ENCODE measurements at places on chromosomes 12 and 14.

DNA sequence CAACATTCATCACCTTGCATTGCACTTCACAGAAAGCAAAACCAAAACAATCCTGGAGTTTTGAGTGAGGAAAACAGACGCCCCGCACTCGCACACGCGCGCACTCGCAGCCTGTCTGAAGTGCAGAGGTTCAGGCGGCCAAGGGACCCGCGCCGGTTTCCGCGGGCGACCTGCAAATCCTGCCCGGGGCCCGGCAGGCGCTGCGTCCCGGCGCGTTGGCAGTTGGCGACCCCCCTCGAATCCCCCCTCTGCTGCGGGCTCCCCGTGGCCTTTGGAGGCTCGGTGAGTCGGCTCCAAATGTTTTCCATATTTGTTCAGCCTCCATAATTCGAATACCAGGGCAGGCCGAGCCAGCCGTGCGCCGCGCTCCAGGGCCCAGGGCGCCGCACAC, at the start of gene SSPN:
Gene SSPN (plus strand): TSS at position 324 of the 391 bp plus-strand sequence. CDS start 100 bp downstream, outside the sequence.
- DNase-seq = no peak

DNA sequence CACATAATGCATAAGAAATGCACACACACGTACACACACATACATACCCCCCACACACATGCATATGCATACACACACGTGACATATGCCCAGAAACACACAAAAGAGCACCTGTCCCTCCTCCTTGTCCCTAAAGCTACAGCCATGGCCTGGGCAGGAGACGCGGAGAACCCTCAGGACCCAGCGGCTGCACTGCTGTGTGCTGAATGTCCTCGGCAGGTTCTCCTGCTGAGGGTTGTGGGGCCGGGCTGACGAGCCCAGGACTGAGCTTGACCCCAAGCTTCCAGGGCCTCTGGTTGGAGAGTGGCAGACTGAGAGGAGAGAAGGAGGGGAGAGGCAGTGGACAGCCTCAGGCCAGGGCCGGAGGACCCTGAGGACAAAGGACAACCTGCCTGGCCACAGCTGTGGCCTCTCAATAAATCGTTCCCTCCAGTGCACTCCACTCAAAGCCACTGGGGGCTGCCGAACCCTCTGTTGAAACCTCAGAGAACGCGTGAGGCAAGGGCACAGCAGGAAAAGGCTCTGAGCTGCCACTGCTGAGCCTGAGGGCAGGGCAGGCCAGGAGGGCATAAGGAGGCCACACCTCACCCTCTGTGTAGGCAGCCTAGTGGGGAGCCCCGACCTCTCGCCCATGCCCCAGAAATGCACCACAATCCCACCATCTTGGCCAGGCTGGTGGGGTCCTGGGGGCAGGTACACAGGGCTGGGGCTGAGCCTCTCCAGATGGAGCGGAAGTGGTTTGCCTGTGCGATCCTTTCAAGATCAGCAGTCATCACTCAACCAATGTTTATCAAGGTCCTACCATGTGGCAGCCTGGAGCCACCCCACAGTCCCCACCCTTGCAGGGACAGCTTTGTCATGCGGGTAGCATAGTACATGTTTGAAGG, 3.1 kb downstream of the CACNA2D4 start:
- DNase-seq = peak; percentile 39

GRCh38 chr12:105261010-105261409, 25.0 kb upstream of the APPL2 start:
- no peak for DNase-seq

DNA sequence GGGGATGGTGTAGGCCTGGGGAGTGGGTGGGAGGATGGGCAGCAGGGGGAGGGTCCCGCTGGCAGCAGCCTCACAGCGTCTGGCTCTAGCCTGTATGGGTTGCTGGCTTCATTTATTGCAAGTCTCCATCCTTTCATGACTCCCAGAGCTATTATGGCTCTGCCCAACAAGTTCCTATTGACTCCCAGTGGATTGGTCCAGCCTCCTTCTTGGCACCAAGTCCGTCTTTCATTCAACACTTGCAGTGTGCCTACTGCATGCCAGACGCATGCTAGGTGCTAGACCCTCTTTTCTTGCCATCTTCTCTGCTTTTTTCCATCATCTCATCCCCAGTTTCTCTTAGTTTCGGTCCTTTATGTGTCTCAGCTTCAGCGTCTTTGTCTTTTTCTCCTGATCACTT, 1.1 kb downstream of the PSMB11 start:
- no peak for DNase-seq

DNA sequence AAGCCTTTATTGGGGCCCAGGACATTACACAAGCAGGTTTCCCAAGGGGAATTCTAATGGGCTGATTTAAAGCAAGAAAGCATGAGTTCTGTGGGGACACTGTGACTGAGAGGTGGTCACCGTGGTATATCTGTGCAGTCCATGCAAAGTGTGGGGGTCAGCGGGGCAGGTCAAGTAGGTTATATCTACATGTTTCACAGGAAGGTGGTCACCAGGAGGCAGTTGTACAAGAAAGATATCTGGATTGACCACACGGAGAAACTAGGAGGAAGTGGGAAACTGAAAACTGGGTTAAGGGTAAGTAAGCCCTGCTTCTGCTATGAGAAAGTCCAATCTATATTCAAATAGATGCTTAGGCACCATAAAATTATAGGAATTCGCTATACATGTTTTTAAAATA, 77.8 kb upstream of the CNOT2 start:
- no peak for DNase-seq

DNA sequence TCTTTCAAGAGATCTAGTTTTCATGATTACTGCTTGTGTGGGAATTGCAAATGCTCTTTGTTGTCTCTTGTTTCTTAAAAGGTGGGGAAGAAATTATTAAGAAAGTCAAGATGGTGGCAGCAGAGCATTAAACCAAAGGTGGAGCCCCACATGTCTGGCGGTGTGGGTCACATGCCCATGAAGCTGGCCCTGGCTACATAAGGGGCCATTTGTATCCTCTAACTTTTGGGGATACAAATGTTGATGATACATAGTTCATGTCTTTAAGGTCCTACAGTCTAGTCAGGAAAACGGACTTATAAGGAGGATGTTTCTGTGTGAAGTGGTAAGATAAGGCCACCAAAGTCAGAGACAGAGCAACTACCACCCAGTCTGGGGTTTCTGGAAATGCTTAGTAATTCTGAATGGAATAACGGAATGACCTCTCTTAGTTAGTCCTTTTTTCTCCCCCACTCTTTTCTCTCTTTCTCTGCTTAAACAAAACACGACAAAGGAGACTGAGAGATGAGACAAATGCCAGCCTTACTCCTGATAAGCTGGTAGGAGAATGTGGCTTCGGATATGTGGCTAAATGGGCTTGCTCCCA, 39.9 kb upstream of the PTHLH start:
- no peak for DNase-seq

- DNase-seq = no peak
Measured at GRCh38 chr12:110774824-110775223, 32.1 kb upstream of the PPP1CC start.

DNA sequence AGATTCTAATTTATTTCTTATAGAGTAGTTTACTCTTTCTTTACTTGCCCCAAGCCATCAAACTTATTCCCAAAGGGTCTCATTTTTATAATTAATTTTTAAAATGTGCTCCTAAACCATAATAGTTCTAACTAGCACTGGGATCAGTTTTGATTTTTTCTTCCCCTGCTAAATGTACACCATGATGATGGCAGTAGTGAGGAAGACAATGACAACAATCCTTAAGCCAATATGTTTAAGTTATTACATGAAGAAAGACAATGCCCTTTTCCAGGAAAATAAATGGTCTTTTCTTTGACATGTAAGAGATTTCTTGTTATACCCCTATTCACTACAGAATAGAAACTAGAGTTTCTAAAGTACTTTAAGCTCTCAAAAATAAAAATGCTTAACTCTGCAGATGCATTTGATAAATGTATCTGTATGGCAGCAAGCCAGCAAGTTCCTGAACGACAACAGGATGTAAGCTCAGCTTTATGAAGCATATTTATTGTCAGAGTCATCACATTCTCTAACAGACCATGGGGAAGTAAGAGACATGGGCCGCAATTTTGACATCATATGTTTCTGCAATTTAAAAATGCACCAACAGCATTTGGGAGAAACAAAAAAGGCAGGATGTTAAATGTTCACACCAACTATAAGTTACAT, 36.0 kb upstream of the SNX6 start:
- no peak for DNase-seq

GRCh38 chr12:52745554-52745953, 31.6 kb downstream of the KRT76 start:
- DNase-seq = no peak

DNA sequence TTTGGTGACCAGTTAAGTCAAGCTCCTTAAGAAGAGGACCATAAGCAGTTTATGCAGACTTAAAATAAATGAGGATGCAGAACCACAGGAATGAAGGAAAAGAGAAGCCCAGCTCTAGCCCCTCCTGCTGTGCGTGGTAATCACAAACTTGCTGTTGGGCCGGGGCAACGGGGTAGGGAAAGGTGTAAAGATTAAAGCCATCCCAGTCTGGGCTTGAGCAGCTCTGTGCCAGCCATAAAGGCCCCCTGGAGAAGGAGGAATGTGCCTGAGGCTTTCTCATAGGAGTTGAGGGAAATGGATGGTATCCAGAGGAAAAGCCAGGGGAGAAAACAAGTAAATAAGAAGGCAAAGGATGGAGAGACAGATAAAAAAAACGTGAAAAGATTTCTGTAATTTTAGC, 25.1 kb downstream of the TEP1 start:
- DNase-seq = no peak

- DNase-seq = no peak
Measured at GRCh38 chr14:50865391-50866076, 6.3 kb upstream of the ABHD12B start.

DNA sequence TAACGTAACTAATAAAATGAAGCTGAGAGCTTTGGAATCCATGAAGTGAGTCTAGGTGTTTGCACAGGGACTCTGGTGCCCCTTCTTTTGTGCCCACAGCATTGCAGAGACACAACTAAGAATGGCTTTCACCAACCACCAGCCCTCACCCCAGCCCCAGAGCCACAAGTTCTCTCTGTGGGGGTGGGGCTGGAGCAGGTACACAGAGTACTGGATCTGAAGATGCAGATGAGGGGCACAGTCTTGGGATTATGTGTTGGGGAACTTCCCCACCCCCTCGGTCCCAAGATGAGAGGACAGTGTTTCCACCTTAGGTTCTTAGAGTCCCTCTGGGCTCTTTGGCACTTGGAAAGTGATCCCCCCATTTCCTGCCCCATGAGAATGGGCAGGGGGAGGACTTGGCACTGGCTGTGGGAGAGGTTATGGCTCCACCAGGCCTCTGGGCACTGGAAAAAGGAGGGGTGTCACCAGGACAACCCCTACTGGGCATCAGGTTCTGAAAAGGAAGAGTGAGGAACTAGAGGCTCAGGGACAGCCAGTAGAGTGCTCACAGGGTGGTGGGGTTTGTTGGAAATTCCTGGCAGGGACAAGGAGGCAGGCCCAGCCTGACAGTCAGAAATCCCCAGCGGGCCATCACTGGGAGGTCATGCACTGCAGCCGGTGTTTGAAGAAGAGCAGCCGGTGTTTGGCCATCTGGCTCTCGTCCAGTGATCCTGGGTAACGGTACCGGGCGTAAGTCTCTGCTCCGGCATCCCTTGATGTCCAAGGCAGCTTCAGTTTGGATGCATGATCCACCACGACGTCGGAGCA, 6.7 kb downstream of the B4GALNT1 start:
- peak; percentile 50 for DNase-seq

- no peak for DNase-seq
Measured at GRCh38 chr14:76828339-76829012, 2.3 kb downstream of the LRRC74A start.

GRCh38 chr14:104875811-104876210, 10.7 kb downstream of the CEP170B start:
- DNase-seq = no peak

GRCh38 chr12:3171195-3171591, 94.0 kb downstream of the TSPAN9 start:
- DNase-seq = no peak

- no peak for DNase-seq
Measured at GRCh38 chr12:15535352-15535781, 213.1 kb downstream of the PTPRO start.

DNA sequence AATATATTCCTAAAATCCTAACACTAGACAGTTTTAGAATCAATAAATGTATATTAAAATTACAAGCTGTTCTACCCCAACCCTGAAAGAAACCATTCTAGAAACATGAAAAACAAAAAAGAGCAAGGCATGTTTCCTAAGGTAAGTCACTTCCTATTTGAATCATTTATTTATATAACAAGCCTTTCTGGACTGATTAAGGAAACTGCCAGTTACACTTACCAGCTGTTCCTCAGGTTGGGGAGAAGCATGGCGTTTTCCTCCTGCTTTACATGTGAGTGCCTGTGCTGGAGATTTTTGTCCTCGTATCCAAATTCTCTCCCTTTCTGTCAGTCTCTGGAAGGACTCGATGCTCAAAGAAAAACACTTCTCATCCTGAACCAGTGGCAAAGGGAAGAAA, 183.3 kb downstream of the EFCAB11 start:
- DNase-seq = no peak

- DNase-seq = no peak
Measured at GRCh38 chr12:52139579-52140062, 52.2 kb downstream of the KRT80 start.

DNA sequence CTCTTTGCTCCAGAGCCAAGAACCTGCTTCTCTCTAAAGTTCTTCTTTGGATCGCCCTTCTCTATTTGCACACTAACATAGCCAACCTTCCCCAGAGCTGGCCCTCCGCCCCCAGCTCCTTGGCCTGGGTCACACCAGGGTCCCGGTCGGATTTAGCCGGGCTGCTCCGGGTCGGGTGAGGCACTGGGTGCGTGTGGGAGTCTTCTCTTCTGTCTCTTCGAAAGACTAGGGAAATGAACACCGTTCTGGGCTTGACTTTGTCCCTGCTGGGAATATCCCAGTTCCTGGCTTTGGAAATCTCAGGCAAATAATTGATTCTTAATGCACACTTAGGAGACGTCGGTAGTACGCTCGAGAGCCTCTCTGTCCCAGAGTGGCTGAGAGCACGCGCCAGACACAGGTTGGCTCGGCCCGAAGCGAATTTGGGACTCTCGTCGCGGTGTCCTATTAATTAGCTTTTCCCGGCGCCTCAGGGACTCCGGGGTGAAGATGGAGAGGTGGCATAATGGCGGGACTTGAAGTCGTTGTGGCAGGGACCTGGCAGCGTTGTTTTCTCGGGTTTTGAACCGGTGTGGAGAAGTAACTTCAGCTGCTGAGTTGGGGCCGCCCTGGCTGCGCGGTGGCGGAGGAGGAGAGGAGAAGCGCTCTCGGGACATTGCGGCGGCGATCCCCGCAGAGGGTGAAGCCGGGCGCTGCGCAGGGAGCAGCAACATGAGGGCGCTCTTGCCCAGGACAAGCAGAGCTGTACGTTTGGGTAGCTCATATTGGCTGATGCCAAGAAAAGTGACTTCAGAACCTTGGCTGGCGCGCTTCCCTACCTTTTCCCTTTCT, 7.5 kb downstream of the FOXG1 start:
- no peak for DNase-seq

GRCh38 chr14:96852823-96853422, 55.7 kb downstream of the VRK1 start:
- DNase-seq = no peak

Data from left lobe of liver (tissue), 2 donors.